ENCODE measurements at places on chromosomes 12 and 14.
A peak's percentile ranks its signal among the peaks of the same experiment; 100 is the strongest.

GRCh38 chr12:52850681-52851080 lies 1.9 kb upstream of the KRT78 start:
- DNase-seq: no peak
- no peaks in the 10 kb centered on the region for H3K4me1 ChIP-seq
- H3K27ac ChIP-seq: no peak overlapping the region
- no peaks in the 10 kb centered on the region for H3K36me3 ChIP-seq
- no peak overlapping the region for H3K4me3 ChIP-seq

DNA sequence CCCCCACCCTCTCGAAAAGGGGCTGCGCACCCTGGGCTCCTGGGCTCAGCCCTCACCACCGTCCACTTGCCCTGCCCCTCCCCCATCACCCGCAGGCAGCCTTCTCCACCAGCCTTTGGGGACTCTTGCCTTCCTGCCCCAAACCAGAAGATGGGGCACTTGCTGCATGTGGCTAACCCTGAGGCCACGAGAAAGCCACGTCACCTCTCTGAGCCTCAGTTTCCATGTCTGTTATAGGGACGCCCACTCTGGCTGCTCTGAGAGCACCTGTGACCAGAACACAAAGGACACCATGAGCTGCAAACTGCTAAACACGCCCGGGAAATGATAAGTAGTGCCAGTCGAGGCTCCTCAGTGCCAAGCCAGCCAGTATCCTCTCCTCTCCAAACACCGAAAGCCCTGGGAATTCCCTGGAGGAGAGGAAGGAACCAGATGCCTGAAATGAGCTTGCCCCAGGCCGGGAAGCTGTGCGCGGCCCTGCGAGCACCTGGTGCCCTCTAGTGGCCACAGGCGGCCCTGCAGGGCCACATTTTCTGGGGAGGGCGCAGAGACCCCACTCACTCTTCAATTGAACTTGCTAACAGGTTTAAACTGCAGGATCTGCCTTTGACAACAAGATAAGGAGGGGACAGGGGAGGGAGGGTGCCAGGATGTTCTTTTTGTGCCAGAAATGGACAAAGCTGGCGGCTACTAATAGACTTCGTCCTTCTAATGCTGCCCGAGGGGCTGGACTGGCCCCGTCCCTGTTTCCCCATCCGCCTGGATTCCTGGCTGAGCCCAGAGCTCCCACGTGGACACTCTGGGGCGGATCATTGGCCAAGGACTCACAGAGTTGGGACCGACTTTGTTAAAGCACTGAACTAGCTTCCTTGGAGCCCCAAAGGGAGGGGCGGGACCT lies 10.2 kb upstream of the SERPINA9 start:
- DNase-seq: peak; percentile 51
- H3K27me3 ChIP-seq: peaks cover 40% of the 10 kb centered on the region
- H3K36me3 ChIP-seq: no peaks in the 10 kb centered on the region
- H3K27ac ChIP-seq: no peak overlapping the region

DNA sequence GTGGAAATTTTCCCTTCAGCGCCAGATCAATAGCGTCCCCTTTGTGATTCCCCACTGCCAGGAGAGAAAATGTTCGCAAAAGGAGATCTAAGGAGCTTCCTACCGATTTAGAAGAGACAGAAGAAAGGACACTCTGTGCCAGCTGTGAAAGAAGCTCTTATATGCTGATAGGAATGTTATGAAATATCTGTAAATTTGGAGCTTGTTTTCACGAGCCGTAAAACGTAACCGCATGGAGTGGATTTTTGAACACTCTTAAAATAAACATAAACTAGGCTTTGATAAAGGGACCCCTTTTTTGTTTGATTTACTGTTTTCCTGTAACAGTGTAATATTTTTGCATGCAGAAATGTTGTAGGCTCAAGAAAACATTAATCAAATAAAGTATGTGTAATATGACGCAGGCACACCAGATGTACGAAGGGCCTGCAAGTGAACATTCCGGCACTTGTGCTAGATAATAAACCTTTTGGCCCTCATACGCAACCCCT lies 346.8 kb downstream of the ETNK1 start:
- no peaks in the 10 kb centered on the region for H3K36me3 ChIP-seq
- H3K4me3 ChIP-seq: no peak overlapping the region
- no peak for DNase-seq
- no peaks in the 10 kb centered on the region for H3K27me3 ChIP-seq
- H3K27ac ChIP-seq: no peak overlapping the region

GRCh38 chr12:115008929-115009328 lies 325.0 kb upstream of the TBX3 start:
- no peak overlapping the region for H3K4me3 ChIP-seq
- no peak for DNase-seq
- no peaks in the 10 kb centered on the region for H3K4me1 ChIP-seq
- no peaks in the 10 kb centered on the region for H3K36me3 ChIP-seq
- no peaks in the 10 kb centered on the region for H3K27me3 ChIP-seq
- no peak overlapping the region for H3K27ac ChIP-seq

- no peak overlapping the region for H3K4me3 ChIP-seq
- H3K4me1 ChIP-seq: peaks cover 14% of the 10 kb centered on the region
- DNase-seq: no peak
These were observed 130.3 kb downstream of the NDUFA12 start for GRCh38 chr12:94872971-94873733.

DNA sequence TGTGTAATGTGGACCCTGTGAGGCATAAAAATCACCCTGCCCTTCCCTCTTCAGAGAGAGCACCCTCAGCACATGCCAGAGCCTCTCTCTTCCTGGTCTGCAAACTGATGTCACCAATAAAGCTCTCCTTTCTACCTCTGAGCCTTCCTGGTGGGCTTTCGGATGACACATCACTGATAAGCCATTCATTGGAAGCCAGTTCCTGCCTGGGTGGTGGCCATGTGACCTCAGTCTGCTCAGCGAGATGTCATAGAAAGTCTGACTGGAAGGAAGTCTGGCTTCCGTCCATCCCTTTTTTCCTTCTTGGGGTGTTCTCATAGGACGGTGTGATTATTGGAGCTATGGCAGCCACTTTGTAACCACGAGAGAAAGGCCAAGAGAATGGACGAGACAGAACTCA lies 95.7 kb downstream of the PIWIL1 start:
- no peaks in the 10 kb centered on the region for H3K27me3 ChIP-seq
- H3K4me1 ChIP-seq: no peaks in the 10 kb centered on the region
- no peaks in the 10 kb centered on the region for H3K36me3 ChIP-seq
- H3K4me3 ChIP-seq: no peak overlapping the region
- DNase-seq: no peak
- H3K27ac ChIP-seq: no peak overlapping the region

GRCh38 chr14:92500491-92500941 lies 13.1 kb upstream of the RIN3 start:
- no peak overlapping the region for H3K4me3 ChIP-seq
- H3K36me3 ChIP-seq: no peaks in the 10 kb centered on the region
- H3K27ac ChIP-seq: no peak overlapping the region
- H3K27me3 ChIP-seq: peaks cover 76% of the 10 kb centered on the region

DNA sequence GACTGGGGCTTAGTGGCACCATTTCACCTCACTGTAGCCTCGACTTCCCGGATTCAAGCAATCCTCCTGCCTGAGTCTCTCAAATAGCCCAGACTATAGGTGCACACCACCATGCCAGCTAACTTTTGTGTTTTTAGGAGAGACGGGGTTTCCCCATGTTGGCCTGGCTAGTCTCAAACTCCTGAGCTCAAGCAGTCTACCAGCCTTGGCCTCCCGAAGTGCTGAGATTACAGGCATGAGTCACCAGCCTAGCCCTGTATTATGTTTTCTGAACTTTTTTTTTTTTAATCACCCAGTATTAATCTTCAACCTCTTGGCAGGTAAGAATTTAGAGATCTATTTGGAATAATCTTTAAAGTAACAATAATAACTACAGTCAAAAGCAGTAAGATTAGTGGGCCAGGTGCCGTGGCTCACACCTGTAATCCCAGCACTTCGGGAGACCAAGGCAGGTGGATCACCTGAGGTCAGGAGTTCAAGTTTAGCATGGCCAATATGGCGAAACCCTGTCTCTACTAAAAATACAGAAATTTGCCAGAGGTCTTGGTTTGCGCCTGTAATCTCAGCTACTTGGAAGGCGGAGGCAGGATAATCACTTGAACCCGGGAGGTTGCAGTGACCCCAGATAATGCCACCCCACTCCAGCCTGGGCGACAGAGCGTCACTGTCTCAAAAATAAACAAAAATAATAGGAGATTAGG lies 8.6 kb downstream of the NANOG start:
- no peak for DNase-seq
- no peak overlapping the region for H3K4me3 ChIP-seq
- peaks cover 7% of the 10 kb centered on the region for H3K27me3 ChIP-seq
- no peaks in the 10 kb centered on the region for H3K36me3 ChIP-seq

DNA sequence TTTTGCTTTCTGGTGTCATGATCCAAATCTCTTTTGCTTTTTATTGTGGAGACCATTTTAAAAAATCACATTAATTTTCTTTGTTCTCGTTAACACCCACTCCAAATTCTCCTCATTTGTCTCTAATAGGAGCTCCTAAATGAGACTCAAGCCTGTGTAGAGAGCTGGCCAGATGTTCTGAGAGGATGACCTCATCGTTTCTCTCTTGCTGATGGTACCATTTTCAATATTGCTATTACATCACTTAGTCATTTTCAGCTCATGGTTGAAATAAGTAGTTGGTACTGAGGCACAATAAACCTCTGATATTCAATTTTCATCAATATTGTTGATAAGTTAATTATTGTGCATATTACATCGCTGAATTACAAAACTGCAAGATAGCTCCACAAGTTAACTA lies 31.5 kb downstream of the SPTB start:
- peaks cover 51% of the 10 kb centered on the region for H3K27me3 ChIP-seq
- no peaks in the 10 kb centered on the region for H3K36me3 ChIP-seq
- no peak for DNase-seq
- no peak overlapping the region for H3K27ac ChIP-seq
- peaks cover 4% of the 10 kb centered on the region for H3K4me1 ChIP-seq
- no peak overlapping the region for H3K4me3 ChIP-seq

DNA sequence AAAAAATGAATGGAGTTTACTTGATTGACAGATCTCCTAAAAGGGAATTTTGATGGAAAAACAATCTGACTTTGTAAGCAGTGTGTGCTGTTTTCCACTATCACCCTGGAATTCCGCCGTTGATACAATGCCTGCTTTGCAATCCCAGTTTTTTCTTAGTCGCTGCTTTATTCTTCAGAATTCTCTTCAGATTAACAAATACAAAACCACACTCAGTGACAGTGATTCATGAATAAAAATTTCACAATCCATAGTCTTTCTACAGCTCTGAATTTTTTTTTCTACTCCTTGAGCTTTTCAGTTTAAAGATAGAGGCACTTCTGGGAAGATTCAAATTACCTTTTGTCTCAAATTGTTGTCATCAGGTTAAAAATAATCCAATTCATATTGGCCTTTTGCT lies 44.6 kb upstream of the KITLG start:
- no peaks in the 10 kb centered on the region for H3K36me3 ChIP-seq
- no peaks in the 10 kb centered on the region for H3K27me3 ChIP-seq
- no peak for DNase-seq
- no peak overlapping the region for H3K27ac ChIP-seq

DNA sequence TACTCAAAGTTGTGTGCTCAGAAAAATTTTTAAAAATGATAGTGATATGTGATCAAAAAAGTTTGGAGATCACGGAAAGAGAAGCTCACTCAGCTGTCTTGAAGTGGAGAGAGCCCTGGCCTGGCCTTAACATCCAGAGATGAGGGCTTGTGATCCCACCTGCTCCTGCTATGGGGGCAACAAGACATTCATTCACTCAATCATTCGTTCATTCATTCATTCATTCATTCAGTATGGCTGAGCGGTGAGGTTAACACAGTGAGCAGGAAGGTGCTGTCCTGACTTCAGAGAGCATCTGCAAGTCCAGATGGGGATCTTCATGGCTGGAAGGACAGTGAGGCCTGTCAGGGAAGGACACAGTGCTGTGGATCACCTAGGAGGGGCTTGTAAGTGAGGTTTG lies 112.3 kb downstream of the SLC25A47 start:
- no peaks in the 10 kb centered on the region for H3K27me3 ChIP-seq
- DNase-seq: no peak
- H3K4me3 ChIP-seq: no peak overlapping the region
- H3K4me1 ChIP-seq: peaks cover 3% of the 10 kb centered on the region
- no peaks in the 10 kb centered on the region for H3K36me3 ChIP-seq

DNA sequence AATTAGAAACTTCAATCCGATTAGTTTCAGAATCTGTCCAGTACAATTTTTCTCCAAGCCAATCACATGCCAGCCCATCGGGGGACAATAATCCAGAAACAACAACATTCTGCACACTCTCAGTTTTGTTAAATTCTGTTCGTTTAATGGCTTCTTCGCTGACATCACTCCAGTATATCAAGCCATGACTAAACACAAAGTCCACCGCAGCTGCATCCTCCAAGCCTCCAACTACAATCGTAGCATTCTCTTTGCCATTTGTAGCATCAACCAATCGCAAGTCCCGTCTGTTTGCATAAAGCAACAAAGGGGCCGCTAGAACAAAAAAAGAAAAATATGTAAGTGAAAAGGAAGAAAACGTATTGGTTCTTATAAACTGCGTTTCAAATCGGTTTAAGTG lies 22.5 kb downstream of the LRP6 start:
- no peak overlapping the region for H3K27ac ChIP-seq
- H3K4me1 ChIP-seq: peaks cover 7% of the 10 kb centered on the region
- DNase-seq: no peak

DNA sequence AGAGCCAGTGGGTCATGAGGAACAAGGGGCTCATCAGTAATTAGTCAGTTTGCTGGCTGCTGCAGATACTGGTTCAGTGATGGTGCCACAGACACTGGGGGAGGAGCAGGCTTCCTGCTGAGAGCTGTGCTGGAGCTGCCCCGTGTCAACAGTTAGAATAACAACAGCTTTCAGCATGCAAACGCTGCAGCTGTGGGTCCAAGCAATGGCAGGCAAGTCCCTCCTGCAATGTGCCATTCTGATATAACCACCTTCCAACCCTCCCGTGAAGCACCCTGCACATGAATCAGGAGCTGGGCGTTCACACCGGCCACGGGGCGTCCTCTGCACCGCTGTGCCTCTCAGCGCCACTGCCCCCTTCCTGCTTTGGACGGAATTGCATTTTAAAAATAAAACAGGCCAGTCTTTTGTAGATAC lies 258.4 kb upstream of the SFSWAP start:
- DNase-seq: peak; percentile 52
- H3K27ac ChIP-seq: no peak overlapping the region
- peaks cover 12% of the 10 kb centered on the region for H3K27me3 ChIP-seq
- H3K4me1 ChIP-seq: no peaks in the 10 kb centered on the region
- H3K36me3 ChIP-seq: no peaks in the 10 kb centered on the region

Data from activated naive CD4-positive, alpha-beta T cell treated with anti-CD3 and anti-CD28 coated beads, Interleukin-2, amount 10 ng/mL, durations not matched to agents 7 days and 5 days (primary cell).